Left kidney (tissue), 8 donors: ENCODE measurements at places on chromosomes 4 and X.

DNA sequence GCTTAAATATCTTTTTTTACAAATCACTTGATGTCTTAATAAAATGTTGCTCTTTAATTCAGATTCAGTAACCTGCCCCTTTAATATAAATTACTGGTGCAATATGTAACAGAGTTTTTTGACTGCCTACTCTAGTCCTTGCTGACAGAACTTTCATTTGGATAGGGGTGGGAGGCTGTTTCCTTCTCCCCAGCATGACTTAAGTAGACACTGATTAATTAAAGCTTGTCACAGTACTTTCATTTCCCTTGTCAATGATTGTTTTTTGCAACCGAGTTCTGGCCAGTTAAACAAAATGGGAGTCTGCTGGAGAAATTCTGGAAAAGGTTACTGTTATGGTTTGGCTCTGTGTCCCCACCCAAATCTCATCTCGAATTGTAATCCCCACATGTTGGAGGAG lies 37.3 kb upstream of the BBS12 start:
- DNase-seq = no peak

- no peak for DNase-seq
Measured at GRCh38 chrX:40099055-40099958, 1.5 kb upstream of the BCOR start.

GRCh38 chrX:54495814-54496516 lies at the start of gene FGD1:
Gene FGD1 (minus strand): TSS chrX:54496234. CDS start chrX:54495432, 802 bp downstream.
- DNase-seq = peak; percentile 67

DNA sequence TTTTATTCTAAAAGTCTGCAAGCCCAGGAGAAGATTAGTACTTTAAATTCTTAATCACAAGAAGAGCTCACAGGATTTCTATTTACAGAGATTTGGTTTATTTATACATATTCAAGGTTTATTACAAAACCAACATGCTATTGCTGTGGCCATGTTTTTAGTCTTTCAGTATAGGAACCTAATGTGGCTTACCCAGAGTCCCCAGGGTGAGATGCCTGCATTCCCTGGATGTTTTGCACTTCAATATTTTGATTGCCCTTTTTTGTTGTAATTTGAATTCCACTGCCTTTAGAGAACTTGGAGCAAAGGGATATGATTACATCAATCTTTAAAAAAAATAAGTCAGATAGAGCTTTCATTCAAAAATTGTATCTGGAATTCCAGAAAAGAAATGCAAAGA lies 146.0 kb upstream of the FRMPD4 start:
- DNase-seq = no peak

DNA sequence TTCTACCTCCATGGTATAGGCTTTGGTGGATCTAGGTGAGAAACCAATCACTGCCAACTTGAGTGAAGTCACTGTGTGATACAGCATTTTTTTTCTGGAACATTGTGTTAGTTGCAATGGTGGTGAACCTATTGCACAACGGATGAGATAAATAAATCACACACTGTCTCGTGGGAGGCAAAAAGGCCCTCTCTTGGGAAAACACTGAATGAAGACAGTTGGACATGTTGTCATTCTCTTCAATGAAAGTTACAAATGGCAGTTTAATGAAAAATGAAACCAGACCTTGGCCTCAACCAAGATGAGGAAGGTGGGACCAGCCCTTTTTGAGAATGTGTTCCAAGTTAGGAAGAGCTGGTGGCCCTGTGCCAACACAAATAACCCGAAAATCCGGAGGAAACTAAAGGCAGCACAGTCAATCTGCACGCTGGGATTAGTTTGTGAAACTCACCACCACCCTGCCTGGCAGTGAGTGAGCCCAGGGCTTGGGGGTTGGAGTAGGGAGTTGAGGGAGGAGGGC lies 5.4 kb upstream of the ADGRG2 start:
- no peak for DNase-seq

DNA sequence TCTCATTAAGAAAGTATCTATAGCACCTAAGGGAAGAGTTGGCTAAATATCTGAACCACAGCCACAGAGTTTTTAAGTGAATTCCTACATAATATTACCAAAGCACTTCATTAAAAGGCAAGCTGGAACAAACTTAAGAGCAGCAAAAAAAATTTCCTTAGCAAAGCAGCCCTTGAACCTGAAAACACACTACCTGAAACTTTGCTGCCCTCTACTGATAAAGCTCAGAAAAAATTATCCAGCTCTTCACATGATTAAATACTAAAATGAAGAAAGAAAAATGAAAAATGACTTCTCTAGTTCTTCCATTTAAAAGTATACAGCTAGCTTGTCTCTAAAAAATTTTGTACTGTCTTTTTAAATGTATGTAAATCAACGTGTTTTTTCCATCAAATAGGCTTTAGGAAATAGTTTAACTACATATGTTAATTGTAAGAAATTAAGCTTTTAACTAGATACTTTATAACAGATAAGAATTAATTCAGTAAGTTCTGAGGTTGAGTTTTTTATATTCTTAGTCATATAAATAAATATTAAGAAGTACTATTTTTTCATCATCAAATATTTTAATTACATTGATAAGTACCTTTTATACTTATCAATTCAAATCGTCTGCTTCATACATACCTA lies 156.1 kb downstream of the STPG2 start:
- DNase-seq = peak; percentile 47

DNA sequence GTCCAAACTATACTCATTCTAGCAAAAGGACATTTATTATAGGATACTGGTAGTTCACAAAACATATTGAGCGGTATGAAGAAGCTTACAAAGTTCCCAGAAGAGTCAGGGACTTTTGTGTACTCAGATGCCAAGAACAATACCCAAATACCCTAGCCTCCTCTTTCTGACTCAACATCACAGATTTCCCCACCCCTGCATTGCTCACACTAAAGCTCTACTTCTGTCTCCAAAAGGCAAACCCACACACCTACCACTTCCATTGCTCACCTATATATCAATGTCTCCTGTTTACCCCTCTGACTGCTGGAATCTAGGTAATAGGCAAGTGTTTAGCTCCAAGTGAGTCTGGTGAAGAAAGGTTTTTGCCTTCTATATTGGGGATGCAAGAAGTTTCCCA lies 100.7 kb upstream of the HCCS start:
- no peak for DNase-seq

DNA sequence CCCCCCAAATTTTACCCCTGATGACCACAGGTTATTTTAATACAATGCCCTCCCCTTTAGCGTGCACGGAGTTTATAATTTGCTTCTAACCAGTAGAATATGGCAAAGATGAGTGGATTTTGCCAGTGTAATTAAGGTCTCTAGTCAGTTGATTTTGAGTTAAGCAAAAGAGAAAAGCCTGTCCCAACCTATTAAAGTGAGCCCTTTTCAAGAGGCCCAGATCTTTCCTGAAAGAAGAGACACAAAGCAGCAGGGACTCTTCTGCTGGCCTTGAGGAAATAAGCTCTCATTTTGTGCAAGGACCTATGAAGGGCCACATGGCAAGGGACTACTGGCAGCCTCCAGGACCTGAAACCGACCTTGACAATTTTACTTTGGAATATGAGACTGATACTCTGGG lies 61.9 kb upstream of the GABRG1 start:
- DNase-seq = no peak

- DNase-seq = no peak
Measured at GRCh38 chrX:106436691-106437090, 175.1 kb upstream of the RADX start.

DNA sequence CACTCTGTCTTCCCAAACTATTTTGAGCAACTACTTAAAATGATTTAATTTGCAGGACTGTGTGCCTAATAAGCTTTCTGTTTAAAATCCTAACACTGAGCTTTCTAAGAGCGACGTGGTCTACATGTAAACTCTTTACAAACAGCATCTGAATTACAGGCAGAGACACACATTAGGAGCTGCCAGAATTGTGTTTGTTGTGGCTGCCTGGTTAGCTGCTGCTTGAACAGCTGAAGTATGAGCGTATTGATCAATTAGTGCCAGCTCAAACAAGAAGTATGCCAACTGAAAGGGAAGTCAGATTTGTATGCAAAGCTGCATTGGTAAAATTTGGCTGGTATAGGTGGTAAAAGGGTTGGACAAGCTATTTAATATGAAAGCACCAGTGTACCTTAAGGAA lies 384.4 kb downstream of the PCDH7 start:
- DNase-seq = no peak
